ENCODE measurements at places on chromosomes 7 and 10.

DNA sequence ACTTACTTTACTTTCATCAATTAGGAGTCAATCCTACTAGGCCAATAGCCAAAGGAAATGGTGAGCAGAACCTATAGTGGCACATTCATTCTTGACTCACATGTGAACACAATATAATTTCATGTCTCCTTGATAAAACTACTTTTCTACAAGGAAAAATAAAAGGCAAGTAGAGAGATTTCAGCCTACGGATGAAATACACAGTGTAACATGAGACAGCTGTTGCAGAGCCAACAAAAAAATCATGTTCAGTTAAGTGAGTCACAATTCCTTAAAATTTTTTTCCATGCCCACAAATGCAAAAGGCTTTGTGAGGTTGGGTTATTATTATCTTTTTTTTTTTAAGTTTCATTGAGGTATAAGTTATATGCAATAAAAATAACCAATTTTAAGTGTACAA, 54.8 kb downstream of the GPR141 start:
- no peak for DNase-seq

GRCh38 chr10:16606421-16606820, 84.7 kb upstream of the C1QL3 start:
- DNase-seq: peak; percentile 77

GRCh38 chr7:83546586-83546985, 102.4 kb downstream of the SEMA3E start:
- peak; percentile 61 for DNase-seq

- DNase-seq: no peak
These were observed 350.5 kb upstream of the CHRM2 start for GRCh38 chr7:136517971-136518370.

- DNase-seq: peak; percentile 39
These were observed 215.3 kb upstream of the RHOBTB1 start for GRCh38 chr10:61159253-61159652.

DNA sequence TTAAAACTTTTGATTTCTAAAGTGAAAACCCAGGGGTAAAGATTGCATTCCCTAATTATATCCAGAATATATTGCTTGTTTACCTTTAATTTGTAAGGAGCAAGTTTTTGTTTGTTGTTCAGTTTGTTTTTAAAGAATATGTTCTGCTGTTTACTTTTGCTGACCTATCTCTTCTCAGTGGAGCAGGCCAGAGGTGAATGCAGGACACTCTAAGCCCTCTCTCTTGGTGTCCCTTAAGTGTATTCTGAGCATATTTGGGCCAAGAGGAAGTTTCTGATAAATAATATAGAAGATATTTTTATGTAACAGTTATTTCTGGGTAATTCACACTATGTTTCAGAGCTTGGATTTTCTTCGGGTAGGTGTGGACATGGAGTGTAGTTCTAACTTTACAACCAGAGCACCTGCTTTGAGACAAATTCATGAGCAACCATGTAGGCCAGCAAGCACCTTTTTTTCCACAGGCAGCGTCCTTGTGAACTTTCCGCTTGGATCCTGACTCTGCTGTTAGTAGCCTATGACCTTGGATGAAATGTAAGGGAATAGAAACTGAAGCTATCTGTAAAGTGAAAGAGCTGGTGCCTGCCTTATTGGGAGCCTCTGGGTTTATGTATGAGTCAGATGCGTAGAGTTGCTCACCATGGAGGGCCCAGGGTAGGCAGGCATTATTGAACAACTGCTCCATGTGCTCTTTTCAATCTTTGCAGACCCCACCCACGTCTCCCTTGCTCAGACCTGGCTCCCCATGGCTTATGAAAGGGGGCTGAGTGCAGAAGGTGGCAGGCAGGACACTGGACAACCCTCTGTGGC, 16.1 kb downstream of the OGDH start:
- DNase-seq: no peak

GRCh38 chr10:78779339-78779955, 289.3 kb upstream of the ZMIZ1 start:
- DNase-seq: no peak

DNA sequence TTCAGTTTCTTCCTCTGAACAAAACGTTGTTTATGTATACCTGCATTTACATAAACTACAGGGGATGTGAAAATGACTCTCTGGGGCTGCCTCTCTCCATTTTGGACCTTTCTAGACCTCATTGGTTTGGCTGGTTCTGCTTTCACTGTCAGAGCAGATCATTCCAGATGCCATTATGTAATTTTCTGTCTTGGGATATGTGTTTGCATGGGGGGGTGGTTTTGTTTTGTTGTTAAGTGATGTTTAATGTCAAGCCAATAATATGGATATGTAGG, 172.4 kb downstream of the LRRC4 start:
- no peak for DNase-seq

All from foreskin fibroblast (primary cell).